Kidney glomerular epithelial cell (primary cell): ENCODE measurements at places on chromosomes 12 and 14.

GRCh38 chr14:73026243-73026844 lies 562 bp downstream of the ZFYVE1 start:
- no peak for DNase-seq

- no peak for DNase-seq
Observed at GRCh38 chr14:55238019-55238680, 33.1 kb upstream of the FBXO34 start.

GRCh38 chr14:63257299-63257698 lies 53.1 kb downstream of the RHOJ start:
- DNase-seq, result no peak

DNA sequence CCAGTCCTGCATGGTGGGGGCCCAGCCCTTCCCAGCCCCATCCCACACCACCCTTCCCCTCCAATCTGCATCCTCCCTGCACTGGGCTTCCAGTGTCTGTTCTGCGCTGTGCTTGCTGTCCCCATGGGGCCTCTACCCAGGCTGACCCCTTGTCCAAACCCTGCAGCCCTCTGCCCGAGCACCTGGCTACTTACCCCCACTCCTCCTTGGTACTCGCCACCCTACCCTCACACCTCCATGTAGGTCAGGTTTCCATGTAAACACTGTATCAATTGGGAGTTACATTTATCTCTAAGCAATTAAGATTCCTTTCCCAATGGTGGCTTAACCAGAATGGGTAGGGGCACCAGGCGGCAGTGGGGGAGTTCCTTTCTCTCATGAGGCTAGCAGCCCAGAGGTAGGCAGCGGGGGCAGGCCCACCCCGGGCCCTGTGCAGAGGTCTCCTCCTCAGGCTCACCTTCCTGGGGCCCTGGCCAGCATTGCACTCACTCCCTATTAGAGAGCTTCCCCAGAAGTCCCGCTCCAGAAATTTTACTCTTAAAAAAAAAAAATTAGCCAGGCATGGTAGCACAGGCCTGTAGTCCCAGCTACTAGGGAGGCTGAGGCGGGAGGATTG lies 76.6 kb upstream of the CCND2 start:
- DNase-seq, result no peak

- no peak for DNase-seq
Observed at GRCh38 chr14:47485421-47485820, 190.0 kb downstream of the MDGA2 start.

GRCh38 chr14:61761557-61761956 lies 663 bp upstream of the SNAPC1 start:
- DNase-seq, result no peak

DNA sequence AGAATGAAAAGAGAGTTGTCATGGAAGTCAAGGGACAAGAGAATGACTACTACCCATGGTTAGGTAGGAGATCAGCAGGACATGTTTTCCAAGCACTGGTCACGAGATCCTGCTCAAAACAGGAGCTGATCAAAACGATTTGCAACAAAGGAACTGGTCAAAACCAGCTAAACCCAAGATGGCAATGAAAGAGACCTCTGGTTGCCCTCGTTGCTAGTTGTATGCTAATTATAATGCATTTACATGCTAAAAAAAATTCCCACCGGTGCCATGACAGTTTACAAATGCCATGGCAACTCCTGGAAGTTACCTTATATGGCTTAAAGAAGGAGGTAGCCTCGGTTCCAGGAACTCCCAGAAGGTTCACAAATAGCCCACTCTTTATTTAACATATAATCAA lies 95.0 kb upstream of the OTX2 start:
- no peak for DNase-seq
